ENCODE measurements at places on chromosomes 5 and 9.

GRCh38 chr9:122672481-122672880, 2.4 kb upstream of the OR1L3 start:
- no peak for DNase-seq

DNA sequence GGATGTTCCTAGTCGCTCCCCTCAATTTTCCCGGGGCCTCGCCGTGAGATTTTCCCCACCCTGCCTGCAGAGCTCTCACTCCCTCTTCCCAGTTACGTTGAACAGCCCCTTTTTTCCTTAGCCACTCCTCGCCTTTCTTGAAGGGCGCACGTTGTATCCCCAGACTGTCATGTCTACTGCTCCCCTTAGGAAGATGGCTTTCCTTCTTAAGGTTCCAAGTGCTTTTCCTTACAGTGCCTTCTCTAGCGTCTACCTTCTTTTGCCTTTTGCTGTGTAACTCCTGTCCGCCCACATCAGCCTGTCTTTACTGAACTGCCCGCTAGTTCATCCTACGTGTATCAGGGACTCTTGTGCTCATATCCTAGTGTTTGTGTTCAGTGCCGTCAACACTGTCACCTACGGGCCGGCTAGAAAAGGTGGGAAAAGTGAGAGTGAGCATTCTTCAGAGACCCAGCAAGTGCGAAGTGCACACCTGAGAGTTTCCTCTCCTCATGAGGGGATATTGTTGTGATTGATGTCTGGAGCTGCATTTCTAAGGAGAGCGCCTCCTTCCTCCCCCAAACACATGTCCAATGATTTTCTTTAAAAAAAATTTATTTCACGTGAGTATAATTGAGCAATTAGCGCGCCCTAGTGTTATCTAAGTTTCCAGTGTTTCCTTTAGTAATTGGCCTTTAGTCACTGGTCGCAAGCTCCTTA, 764 bp downstream of the CAMLG start:
- peak; percentile 32 for DNase-seq

GRCh38 chr9:26329974-26330373, 562.6 kb downstream of the CAAP1 start:
- DNase-seq = no peak

DNA sequence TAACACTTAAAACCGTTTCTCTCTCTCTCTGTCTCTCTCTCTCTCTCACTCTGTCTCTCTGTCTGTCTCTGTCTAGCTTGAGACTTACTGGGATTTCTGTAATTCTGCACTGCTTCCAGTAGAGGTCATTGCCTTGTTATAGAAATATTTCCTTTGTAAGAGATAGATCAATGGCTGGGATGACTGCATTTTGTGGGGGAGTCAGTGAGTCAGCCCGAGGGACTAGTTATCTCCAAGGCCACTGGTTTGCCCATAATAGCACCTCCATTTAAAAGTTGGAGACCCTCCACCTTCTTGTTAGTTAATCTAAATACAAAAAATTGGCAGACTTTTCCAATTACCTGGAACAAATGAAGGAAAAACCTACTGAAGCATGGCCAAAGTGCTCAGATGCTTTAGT, 547.2 kb downstream of the LRRC70 start:
- DNase-seq = no peak

GRCh38 chr5:21774801-21775200, 1078.3 kb downstream of the CDH12 start:
- no peak for DNase-seq

DNA sequence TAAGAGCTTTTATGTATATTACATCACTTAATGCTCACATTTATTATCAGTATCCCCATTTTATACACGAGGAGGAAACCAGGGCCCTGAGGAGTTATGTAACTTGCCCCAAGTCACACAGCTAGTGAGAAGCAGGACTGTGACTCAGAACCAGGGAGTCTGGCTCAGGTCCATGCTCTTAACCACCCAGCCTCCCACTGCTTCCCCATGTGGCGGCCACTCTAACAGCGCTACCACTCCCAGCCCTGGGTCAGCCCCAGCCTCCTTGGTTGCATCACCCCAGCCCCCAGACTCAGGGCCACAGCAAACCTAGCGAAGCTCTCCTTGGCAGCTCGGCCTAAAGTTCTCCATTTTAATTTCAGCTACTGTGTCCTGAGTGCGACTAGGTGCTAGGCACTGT, 159.1 kb downstream of the PAX5 start:
- no peak for DNase-seq

DNA sequence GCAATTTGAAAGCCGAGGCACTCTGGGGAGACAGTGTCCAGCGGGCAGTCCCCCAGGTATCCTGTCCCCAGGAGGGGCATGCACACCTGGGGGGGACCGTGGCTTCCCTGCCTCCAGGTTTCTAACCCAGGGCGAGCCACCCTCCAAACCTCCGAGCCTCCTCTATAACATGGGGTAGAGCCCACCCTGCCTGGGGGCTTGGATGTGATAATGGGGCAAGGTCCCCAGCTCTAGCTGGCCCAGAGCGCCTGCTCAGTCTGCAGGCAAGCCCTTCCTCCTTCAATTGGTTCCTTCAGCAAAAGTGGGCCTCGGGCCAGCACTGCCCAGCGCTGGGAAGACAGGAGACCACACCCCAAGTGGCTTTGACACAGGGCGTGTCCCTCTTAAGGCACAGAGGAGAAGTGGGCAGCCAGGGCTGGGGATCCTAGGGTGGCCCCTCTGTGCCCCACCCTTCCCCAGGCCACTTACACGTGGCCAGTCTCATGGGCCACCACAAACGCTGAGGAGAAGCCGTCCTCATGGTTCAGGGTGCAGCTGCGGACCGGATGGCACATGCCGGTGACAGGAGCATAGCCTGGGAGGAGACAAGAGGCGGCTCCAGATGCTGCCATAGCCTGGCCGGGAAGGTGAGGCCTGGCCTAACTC, 94.3 kb downstream of the ZNF354C start:
- no peak for DNase-seq

DNA sequence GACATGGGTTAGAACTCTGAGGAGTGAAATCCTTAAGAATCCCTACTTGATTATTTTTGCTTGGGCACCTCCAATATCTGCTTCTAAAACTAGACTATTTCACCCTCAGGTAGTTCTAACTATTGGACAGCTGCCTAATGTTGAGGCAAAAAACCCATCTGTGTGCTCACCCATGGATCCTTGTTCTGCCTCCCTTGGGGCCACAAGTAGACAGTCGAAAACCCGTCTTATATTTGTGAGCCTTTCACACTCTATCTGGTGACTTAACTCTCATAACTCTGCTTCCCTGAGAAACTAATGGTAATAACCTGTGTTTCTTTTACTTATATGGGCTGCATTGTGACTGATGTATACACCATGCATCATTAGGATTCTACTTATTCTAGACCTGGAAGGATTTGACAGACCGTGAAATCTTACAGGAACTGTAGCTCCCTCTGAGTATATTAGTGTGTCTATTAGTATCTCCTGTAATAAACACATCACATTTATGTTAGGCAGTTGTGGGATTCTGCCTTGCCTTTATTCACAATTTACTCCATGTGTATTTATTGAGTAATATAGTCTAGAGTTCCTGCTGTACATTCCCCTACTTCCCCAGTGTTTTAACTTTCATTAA, 94.6 kb upstream of the SGCD start:
- no peak for DNase-seq

DNA sequence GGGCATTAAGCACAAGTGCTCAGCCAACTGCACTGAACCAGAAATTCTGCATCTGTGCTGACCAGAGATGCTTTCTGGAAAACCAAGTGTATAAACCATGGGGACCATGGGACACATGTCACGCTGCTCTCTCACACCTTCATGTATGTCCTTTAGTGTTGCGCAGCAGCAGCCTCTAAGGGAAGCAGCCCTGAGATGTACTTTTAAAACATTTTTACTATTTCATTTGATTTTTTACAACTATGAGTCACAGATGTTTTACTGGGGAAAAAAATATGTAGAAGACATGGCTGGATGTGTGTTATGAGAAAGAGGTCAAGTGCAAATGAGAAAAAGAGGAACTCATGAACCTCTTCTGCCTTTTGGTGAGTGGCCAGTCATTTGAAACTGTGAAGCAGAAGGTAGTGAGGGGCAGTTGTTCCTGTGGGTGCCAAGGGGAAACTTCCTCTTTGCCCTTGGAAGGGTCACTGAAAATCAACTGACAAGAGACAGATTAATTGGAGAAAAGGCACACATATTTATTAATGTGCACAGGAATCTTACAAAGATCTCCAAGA, 31.4 kb upstream of the SYK start:
- no peak for DNase-seq

GRCh38 chr9:127765418-127765817, 13.0 kb downstream of the SH2D3C start:
- DNase-seq = no peak

DNA sequence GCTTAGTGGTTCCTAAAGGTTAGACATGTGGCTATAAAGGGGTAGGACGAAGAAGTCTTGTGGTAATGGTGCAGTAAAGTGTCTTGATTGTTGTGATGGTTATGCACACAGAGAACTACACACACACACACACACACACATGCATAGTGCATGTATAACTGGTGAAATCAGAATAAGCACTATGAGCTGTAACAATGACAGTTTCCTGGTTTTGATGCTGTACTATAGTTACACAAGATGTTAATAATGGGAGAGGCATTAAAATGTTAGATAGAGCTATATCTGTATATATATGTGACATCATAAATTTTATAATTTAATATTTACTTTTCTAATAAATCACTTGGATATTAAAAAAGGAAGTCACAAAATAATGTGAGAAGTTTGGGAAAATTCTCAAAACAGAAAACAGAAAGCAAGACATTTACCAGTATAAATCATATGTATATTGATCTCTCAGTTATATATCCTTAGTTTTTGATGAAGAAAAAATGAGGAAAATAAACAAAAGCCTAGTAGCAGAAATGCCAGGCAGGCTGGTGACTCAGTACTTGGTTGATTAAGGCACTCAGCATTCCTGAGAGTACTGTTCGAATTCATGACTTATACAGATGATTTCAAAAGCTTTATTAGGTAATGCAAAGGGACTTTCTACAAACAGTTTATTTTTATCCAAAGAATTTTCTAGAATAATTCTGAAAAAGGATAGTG, 350.5 kb upstream of the DAB2 start:
- no peak for DNase-seq

DNA sequence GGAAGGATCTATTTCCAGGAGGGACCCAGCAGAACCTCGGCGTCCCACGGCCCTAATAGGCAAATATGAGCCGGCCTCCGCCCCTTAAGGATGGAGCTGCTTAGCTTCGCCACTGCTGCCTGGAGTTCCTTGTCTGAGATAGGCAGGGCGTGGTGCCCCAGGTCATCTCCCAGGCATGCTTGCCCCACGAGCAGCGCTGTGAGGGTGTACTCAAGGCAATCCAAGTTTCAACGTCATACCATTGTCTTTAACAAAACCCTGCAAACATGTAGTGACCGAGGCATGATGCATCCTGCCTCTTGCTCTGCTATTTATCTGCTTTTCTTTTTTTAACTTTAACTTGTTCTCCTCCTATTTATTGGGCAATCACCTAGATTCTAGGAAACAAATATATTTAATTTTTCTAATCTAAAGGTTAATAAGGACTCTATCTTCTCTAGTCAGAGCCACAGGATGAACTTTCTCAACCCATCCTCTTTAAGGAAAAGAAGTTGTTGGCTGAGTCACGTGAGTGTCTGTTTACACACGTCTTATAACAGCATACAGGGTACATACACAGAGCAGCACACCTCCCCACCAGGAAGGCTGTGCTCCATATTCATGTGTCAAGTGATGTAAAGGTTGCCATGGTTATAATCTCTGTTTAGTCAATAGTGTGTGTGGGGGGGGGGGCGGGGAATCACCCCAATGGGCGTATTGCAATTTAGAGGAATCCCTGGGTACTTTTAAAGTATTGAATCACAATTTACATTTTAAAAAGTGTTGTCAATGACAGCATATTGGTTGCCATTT, 27.3 kb upstream of the ZSWIM6 start:
- no peak for DNase-seq

- DNase-seq = no peak
These were observed 10.9 kb downstream of the AQP3 start for GRCh38 chr9:33436445-33436844.

DNA sequence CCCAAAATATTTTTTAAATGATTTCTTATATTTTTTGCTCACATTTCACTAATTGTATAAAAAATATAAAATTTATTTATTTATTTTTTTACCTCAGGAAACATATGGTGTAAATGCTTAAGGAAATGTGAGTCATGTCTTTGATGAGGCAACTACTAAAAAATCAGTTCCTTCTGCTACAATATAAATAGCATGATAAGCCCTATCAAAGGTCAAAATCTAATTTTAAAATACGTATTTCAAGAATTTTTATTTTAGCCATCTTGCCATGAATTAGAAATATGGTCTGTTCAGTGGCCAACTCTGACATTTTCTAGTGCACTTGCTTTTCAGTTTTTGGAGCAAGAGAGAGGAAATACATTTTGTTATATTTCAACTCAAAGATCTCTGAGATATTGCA, 50.5 kb downstream of the PDE4D start:
- no peak for DNase-seq

DNA sequence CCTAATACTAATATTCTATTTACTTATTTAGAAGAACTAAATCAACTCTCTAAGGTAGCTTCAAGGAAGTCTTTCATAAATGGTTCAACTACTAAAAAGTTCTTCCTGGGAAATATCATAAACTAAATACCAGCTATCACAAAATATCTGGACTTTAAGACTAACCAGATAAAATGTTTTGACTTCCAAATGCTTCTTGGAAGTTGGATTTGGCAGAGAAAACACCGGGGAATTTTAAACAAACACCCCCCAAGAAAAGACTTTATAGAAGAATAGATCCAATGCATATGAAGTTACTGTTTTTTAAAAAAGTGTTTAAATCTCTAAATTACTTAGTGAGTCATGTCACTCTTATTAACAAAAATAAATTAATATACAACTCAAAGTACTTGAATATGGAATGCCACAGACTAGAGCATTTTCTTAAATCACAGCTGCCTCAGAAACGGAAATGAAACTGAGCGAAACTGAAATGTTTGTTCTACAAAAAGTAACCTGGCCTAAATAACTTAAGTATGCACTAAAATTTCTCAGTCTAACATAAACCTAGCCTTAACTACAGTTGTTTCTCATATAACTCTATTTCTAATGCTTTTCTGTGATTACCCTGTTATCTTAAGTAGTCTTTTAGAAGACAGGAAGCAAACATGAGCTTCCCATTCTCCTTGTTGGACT, 6.8 kb downstream of the ABCA1 start:
- no peak for DNase-seq

DNA sequence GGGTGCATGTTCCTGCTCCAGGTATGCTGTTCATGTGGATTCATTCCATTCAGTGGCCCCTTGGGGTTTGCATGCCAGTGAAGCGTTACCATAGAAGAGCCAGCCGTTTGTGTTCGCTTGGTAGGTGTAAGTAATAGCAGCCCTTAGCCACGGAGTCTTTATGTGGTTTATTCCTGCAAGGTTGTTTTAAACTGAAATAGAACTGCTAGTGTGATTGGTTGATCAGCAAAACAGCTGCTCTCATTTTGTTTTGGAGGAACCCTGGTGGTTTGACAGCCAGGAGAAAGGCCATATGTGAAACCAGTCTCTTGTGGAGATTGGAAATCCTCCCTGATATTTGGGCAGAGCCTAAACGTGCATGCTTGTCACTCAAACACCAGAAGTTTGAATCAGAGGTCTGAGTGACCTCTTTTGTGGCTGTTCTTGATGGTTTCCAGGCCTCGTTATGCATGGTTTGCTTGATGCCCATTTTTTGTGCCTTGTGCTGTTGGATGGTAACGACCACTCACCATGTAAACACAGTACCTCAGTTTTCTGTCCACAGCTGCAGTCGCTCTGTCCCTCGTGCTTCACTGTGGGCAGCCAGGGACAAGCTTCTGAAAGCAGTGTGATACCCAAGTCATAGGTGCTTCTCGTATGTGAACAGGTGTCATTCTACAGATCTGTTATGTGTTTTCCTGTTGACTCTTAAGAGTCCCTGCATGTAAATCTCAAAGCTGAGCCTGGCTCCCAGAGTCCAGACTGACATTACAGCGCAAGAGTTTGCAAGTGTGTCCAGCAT, 58.3 kb upstream of the NXNL2 start:
- DNase-seq = no peak
